ENCODE measurements at places on chromosomes 6 and 20.

- DNase-seq = no peak
Measured at GRCh38 chr20:58598211-58599015, 52.7 kb upstream of the STX16 start.

GRCh38 chr20:19522071-19522801 is 235.8 kb upstream of the RIN2 start:
- no peak for DNase-seq

DNA sequence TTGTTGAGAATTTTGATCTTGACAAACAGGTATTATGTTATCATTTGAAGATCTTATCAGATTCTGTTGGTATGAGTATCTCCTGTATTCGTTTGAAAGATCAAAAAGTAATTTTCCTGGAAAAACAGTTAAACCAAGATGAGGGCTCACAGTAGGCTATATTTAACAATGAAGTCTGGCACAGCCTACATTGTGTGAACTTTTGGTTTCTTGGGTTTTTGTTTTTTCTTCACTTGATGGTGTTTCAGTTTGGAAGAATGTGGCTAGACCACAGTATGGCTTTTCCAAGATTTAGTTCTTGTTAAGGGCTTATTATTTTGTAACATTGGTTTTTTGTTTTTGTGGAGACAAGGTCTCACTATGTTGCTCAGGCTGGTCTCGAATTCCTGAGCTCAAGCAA is 306.4 kb downstream of the CDKAL1 start:
- DNase-seq = no peak

DNA sequence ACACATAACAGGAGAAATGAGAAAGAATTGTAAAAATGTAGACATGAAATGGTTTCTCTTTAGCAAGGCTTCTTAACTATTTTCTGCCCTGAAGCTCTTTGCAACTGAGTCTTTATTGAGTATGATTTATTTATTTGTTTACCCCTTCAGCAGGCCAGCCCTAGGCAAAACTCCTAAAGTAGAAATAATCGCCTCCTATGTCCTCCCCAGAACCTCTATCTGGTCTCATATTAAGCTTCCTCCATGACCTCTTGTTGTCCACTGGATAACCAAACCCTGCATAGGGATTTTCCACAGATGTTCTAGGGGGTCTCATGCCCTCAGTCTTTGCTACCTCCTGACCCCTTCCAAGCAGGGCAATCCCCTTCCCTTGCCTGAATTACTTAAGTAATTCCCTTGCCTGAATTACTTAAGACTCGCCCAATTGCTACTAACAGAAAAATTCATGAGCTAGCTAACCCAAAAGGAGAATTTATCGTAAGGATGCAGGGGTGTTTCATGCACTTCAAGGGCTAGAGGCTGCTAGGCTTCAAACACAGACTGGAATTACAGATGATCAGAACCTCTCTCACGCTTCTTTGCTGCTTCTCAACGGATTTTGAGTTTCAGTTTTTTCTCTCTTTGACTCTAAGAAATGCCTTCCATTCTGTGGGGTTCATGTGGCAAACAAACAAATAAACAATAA is 425.9 kb upstream of the RNF217 start:
- DNase-seq = no peak
